GF-D8 (cell line): ENCODE measurements at places on chromosomes 7 and 10.

DNA sequence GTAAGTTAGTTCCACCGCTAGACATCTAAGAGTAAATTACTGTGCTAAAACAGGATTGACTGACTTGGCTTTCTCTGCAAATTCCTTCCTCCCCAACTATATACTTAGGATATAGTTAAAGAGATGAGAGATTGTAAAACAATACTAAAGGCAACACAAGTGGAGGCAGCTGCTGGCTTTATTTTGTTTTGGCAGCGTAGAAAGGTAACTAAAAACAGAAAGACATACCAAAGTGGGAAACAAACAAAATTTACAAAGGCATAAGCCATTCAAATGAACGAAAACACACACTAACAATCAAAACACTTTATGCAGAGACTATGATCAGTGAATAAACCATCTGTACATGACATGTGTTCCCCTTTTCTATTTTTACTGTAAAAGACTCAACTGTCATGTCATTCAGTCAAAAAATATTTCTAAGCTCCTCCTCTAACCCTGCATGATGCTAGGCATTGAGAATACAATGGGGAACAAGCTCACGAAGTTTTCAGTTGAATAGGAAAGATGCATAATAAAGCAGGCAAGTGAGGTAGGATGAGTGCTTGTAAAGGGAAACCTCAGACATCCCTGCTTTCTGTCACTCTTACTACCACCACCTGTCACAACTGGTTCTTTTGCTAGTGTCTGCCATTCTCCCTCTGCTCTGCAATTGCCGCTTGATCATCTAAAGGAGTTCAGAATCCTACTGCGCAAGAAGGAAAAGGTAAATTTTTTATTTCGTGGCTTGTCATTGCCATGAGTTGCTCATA lies 64.2 kb upstream of the COL1A2 start:
- DNase-seq, result no peak

GRCh38 chr7:73436031-73436929 lies 2.7 kb downstream of the FZD9 start:
- DNase-seq, result no peak

GRCh38 chr7:140714331-140715040 lies 18.0 kb downstream of the NDUFB2 start:
- DNase-seq, result no peak

GRCh38 chr10:132207536-132208461 lies 21.1 kb downstream of the DPYSL4 start:
- DNase-seq, result no peak

DNA sequence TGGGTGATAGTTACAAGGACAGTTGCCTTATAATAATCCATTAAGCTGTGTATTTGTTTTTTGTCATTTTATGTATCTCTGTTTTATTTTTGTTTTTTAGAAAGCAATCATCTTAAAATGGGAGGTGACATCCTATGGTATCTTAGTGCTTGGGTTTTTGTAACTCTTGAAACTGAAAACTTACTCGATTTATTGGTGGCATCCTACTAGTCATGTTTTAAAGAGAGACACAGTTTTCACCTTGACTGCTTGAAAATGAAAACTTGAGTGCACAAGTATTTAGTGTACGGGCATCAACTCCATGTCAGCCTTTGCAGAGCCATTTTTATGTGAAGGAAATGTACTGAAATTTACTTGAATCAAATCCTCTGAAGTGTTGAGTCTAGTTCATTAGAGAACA lies 103.8 kb upstream of the SAMD8 start:
- DNase-seq, result no peak

DNA sequence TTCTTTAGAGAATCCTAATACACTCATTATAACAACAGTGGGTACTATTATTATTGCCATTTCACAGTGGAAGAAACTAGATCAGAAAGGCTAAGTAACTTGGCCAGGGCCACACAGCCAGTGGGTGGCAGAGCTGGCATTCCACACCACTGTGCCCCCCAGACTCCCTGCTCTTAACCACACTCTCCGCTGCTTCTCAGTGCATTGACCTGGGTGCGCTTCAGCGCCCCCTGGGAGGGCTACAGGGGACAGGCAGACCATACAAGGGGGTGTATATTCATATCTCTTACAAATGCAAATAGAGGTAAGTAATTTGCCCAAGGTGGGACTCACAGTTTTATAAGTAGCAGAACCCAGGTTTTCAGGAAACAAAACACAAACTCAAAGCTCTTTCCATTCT lies 77.0 kb upstream of the NMT2 start:
- DNase-seq, result no peak

GRCh38 chr10:14820010-14820774 lies 17.6 kb downstream of the CDNF start:
- no peak for DNase-seq

- DNase-seq, result no peak
Observed at GRCh38 chr7:104137971-104138370, 69.8 kb downstream of the ORC5 start.

DNA sequence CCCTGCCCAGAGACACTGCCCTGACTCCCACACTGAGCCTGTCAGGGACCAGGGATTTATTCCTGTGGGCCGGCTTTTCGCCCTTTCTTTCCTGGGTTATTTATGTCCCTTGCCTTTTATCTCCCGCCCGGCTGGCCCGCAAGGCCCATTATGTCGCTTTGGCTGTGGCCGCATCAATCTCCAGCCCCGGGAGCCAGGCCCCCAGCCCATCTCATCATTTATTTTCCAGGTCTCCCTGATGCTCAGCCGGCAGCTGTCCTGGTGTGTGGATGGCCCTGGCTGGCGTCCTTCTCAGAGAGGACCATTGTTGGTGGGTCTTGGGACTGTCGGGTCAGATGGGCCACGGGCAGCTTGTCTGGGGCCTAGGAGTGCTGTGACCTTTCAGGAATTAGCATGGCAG lies 82.3 kb downstream of the FAM241B start:
- no peak for DNase-seq

GRCh38 chr7:90596671-90597562 lies 796 bp downstream of the CDK14 start:
- DNase-seq, result no peak

- DNase-seq, result no peak
Observed at GRCh38 chr10:76331742-76332141, 900.3 kb downstream of the LRMDA start.

GRCh38 chr10:47306387-47307210 lies 6.6 kb downstream of the GDF10 start:
- no peak for DNase-seq

DNA sequence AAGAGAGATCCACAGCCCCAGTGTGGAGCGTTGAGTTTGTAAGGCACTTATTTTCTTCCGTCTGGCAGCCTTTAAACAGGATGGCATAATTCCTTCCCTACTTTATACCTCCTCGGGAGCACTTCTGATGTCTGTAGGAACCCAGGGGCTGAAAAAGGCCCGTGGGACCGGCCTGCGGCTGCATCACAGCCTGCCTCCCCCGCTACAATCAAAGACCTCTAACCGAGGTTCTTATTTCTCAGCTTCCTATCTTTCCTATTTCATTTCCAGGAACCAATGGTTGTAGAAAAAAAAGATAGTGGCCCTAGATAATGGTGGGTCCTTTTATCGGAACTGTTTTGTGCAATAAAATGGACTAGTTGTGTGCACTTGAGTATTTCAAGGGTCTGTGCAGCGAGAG lies 4.1 kb upstream of the CTBP2 start:
- DNase-seq, result no peak

DNA sequence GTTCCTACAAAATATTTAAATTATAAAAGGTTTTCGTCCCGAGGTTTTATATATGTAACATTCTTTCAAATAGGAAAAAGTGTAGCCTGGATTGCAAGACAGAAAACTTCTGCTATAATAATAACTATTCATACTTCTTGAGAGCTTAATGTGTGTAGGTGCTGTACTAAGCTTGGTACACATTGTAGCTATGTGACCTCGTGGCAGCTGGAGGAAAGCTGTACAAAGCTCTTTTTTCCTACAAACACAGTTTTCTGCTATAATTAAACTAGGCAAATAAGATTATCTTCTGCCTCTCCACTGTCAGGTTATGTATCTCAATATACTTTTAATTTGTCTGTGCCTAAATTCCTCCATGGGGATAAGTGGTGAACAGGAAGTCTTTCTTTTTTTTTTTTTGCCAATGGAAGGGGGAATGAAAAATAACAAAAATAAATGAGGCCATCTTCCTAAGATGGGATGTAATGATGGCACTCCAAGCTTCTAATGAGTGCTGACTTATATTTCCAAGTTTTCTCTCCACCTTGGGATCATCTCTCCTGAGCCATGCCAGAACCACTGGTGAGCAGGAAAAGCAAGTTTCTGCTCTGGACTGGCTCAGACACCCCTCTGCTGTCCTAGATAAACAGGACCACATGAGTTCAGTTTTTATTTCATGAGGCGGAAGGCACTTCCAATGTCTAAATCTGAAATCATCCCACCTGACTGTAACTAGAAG lies 9.9 kb downstream of the SGMS1 start:
- DNase-seq, result no peak

DNA sequence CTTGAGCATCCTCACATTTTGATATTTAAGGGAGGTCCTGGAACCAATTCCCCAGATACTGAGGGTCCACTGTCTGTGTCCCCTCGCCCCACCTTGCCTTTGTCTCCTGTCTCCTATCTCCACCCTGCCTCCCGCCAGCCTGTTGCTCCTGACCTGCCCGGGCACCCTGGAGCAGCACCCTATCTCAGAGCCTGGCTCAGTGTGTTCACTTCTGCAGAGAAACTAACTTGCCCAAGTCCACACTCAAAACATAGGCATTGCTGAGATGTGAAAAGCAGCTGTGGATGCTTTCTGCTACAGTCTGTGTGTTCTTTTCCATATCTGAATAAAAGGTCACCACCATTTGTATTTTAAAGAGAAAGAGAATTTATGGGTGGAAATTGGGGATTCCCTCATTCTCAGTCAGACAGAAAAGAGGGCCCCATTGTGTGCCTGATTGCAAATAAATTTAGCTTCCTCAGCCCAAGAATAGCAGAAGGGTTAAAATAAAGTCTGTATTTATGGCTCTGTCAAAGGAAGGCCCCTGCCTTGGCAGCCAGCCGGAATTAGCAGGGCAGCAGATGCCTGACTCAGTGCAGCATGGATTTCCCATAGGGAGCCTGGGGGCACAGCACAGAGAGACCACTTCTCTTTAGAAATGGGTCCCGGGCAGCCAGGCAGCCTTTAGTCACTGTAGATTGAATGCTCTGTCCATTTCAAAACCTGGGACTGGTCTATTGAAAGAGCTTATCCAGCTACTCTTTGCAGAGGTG lies 161.3 kb downstream of the EGFR start:
- DNase-seq, result no peak

DNA sequence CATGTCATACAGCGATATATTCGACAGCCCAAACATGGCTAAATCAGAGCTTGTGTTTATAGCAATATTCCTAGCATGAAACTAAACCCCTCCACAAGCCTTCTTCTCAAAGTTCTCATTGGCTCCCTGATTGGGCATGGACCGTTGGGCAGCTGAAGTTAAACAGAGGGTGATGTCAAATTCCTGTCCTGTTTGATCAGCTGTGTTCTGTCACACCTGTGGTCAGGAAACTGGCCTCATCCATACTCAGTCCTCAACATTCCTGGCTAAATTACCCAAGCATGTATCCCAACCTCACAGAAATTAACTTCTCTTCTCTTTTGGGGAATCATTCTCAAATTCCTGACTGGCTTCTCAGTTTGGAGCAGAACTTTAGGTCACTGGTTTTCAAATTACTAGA lies 107.9 kb downstream of the ODAD2 start:
- no peak for DNase-seq

GRCh38 chr7:1421020-1421790 lies 38.1 kb downstream of the MICALL2 start:
- DNase-seq, result no peak

- no peak for DNase-seq
Observed at GRCh38 chr10:21524131-21524525, 1.4 kb downstream of the SKIDA1 start.

DNA sequence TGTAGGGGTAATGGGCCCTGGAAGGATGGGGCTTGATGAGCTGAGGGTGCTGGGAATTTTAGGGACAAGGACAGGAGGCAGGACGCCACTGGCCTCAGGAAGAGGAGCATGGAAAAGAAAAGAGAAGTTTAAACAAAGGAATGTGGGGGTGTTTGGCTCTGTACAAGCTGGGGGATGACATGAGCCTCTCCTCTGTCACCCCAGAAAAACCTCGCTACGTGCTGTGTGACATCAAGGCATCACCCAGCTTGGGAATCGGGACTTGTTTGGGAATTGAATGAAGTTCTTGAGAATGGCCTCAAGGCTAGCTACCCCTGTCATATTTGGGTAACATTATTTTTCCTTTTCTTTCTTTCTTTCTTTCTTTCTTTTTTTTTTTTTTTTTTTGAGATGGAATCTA lies 47.7 kb upstream of the HSPB1 start:
- DNase-seq, result no peak

DNA sequence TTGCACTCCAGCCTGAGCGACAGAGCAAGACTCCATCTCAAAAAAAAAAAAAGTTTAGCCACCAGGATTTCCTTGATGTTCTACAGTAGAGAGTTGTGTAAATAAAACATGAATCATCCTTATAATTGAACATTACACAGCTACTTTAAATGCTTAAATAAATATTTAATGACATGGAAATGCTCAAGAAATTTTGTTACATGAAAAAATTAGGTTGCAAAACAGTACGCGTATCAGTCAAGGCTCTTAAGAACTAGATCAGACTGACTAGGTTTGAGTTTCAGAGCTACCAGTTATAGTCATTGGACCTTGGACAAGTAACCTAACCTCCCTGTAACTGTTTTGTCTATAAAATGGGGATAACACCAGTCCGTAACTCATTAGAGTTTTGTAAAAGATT lies 38.7 kb upstream of the GSAP start:
- no peak for DNase-seq

DNA sequence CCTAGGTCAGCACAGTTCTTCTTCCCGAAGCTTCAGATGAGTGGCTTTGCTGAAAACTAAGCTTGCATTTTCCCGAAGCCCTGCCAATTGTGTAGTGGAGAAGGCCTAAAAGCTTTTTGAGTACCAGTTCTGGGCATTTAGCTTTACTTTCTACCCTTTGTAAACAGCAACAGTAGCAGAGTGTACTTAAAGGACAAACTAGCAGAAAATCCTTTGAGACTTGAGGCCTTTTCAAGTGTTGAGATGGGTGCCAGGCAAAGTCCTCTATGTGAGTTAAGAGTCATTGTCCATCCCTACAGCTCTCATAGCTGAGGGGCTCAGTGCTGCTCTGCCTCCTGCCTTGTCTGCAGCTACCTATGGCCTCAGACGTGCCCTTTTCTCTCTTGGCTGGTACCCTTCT lies 368.2 kb downstream of the CCSER2 start:
- no peak for DNase-seq

GRCh38 chr10:86254081-86254480 lies 112.5 kb downstream of the GRID1 start:
- DNase-seq, result no peak

GRCh38 chr10:131310142-131310541 lies 1.4 kb downstream of the TCERG1L start:
- DNase-seq, result no peak
